ENCODE measurements at places on chromosomes 13 and 19.

DNA sequence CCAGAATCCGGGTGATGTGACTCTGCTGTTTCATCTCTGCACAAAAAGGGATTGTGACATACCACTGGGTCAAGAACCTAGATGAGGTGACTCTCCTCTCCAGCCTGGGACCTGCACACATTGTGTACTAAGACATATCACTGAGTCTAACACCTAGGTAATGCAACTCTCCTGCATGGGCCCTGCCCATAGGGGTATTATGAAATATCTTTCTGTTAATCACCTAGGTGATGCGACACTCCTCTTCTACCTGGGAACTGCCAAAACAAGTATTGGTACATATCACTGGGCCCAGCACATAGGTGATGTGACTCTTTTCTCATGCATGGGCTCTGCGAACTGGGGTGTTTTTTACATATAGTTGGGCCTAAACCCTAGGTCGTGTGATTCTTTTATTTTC lies 35.5 kb upstream of the ZNF254 start:
- DNase-seq = no peak

- DNase-seq = no peak
Observed at GRCh38 chr13:113411216-113412023, 41.9 kb downstream of the ADPRHL1 start.

DNA sequence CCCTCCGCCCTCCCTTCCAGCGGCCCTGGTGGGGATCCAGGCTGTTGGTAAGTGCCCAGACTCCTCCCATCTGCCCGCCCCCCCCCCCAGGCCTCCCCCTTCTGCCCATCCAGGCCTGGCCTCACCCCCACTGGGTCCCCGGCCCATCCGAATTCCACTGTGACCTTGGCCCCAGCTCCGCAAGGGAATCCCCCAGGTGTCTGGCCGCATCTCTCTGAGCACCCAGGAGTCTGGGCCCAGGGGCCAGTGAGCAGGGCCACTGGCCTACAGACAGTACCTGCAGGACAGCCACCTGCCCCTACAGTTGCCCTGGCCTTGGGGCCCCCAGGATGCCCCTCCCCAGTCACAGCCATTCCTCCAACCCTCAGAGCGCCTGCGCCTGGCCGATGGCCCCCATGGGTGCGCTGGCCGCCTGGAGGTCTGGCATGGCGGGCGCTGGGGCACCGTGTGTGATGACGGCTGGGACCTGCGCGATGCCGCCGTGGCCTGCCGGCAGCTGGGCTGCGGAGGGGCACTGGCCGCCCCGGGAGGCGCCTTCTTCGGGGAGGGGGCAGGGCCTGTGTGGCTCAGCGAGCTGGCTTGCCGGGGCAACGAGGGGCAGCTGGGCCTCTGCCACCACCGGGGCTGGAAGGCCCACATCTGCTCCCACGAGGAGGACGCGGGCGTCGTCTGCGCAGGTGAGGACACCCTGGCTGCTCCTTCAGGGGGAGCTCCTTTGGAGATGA lies 912 bp downstream of the SSC5D start:
- no peak for DNase-seq

DNA sequence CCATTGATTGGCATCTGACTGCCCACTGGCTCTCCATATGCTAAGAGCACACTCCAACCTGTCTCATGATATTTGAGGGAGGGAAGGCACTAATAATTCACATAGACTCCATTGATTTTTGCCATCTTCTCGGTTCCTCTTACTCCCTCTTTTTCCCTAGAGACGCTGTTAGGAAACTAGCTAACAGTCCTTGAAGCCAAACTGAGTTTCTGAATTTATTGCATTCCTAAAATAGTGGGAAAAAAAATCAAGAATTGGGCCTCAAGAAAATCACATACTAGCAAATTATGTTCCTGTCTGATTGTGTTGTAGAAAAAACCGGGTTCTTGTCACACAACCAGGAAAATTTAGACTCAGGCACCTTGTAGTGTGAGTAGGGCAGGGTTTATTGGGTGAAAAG lies 86.4 kb upstream of the SLC7A1 start:
- DNase-seq = no peak

DNA sequence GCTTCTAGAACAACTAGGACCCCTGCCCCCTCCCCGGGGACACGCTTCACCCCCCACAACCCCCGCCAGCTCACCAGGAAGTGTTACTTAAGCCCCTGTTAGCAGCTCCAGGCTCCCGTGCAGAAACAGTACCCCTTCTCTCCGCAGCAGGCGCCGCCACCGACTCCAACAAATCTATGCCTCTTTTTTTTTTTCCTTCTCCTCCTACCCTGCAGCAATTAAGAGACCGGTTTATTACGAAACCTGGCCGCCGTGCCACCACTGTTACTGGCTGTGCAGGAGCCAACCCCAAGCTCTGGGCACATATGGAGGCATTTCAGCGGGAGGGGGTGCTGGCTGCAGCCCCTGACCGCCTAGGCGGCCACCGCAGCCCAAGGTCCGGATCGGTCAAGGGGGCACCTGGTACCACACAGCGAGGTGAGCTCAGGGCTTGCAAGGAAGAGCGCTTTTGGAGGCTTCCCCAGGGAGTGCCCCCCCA lies 2.4 kb downstream of the GADD45B start:
- no peak for DNase-seq

DNA sequence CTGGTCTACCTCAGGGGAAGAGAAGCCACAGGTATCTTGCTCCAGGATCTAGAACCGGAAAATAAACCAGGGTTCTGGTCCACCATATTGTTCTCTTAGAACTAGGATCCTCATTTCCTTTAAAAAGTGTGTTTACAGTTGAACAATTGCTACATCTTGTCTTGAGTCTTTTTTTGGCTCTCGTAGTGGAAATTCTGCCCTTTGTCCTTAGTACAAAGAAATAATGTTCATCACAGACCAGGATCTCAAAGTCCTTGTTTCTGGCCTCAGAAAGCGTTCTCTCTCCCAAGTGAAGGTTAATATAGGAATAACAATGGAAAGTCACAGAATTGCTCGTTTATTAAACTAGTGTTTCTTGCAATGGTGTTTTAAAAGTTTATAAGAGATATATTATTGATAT lies 20.8 kb downstream of the KLF2 start:
- no peak for DNase-seq

- DNase-seq = peak; percentile 49
Observed at GRCh38 chr13:50082426-50083281, 67.4 kb downstream of the KCNRG start.

DNA sequence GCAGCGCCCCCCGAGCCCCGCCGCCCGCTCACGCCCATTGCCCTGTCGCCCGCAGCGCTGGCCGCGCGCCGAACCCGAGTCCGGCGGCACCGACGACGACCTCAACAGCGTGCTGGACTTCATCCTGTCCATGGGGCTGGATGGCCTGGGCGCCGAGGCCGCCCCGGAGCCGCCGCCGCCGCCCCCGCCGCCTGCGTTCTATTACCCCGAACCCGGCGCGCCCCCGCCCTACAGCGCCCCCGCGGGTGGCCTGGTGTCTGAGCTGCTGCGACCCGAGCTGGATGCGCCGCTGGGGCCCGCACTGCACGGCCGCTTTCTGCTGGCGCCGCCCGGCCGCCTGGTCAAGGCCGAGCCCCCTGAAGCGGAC lies 518 bp downstream of the KLF2 start:
- no peak for DNase-seq

DNA sequence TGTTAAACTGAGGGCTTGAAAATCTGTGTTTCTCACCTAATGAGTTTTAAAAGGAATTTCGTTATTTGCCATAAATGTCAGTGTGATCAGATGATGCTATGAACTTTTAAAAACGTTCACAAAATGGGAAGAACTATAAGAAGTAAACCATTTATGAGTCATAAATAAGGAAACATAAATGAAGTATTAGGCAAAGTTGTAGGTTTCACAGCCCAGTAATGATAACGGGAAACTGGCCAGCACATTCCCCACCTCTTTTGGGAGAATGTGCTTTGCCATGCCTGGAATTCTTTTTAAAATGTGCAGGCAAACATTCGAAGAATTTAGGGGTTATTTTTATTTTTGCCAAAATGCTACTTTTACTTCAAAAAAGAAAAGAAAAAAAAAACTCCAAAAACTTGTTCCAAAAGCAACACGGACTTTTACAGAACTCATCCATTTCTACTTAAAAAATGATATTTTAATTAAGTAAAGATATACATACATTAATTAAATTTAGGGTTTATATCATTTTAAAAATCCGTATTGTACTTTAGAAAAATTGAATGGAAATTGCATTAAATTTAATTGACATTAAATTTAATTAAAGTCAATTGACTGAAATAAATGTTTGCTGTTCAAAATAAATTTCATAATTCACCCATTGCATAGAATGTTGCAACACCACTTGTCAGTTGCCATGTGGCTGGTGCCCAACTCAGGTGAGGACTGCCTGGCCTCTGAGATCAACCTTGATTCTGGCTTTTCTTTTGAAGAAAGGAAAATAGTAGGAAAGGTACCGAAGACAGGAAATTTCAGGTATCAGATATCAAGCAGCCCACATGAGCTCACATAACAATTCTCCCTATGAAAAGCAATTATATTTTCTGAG lies 1198.5 kb downstream of the EFNB2 start:
- DNase-seq = no peak

DNA sequence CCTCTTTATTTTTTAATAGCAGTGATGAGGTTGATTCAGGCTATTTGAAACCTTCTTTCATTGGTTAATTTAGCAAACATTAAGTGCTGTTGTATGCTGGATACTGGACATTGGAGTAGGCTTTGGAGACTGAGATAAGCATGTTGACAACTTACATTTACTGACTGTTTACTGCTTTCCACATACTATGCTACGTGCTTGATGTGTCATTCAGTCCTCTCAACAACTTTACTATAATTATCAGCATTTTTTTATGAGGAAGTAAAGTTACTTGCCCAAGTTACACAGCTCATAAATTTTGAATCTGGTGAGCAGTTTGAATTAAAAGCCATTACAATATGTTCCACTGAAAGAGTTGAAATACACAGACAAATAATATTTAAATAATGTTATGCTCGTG lies 83.8 kb downstream of the GJA3 start:
- DNase-seq = no peak

- DNase-seq = no peak
Observed at GRCh38 chr19:36150586-36150985, 1.7 kb downstream of the COX7A1 start.

- DNase-seq = no peak
Observed at GRCh38 chr19:6720369-6721137, at the start of gene C3. TSS of gene C3 (minus strand) at chr19:6720650. CDS start at chr19:6720589, 61 bp downstream.

Data from NCI-H1092 (cell line).